Fibroblast of lung (primary cell): ENCODE measurements at places on chromosomes 2 and 18.

GRCh38 chr2:1750933-1751766 lies 6.8 kb upstream of the PXDN start:
- peak; percentile 87 for DNase-seq

DNA sequence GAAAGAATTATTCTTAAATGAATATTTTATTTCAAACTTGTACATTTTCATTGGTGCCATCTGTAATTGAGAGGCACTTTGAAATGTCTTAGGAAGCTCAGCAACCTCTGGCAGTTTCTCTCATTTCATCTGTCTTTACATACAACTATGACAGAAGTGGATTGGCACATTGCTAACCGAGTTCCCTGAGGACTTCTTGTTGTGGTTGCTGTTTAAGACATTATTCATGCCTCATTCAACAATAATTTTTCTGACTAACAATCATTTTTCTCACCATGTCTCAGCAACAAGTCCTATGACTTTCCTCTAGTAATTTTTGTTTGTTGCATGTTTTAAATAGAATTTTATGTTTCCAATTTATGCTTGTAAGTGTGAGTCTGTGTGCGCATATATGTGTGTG lies 284.0 kb upstream of the CWC22 start:
- peak; percentile 23 for DNase-seq

GRCh38 chr2:190701586-190701985 lies 52.7 kb downstream of the NAB1 start:
- no peak for DNase-seq

GRCh38 chr2:7992612-7993602 lies 688.9 kb upstream of the ID2 start:
- DNase-seq = no peak

DNA sequence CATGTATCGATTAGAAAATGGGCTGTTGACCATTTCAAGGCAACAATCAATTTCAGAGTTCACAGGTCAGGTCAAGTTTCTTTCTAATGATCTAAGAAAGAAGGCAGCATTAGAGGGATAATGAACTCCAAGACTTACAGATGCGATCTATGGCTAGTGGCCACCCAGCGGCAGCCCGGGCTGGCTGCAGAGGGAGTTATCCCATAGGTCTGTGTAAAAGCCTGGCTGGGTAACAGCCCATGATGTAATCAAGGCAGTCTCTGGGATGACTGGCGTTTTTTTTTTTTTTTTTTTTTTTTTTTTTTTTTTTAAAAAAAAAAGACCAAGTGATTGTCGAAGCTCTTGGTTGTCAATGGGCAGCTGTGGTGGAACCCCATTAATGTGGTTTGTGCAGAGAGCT lies 171.1 kb upstream of the SKOR2 start:
- no peak for DNase-seq

- no peak for DNase-seq
These were observed 109.5 kb downstream of the RNF144A start for GRCh38 chr2:7026742-7027141.

DNA sequence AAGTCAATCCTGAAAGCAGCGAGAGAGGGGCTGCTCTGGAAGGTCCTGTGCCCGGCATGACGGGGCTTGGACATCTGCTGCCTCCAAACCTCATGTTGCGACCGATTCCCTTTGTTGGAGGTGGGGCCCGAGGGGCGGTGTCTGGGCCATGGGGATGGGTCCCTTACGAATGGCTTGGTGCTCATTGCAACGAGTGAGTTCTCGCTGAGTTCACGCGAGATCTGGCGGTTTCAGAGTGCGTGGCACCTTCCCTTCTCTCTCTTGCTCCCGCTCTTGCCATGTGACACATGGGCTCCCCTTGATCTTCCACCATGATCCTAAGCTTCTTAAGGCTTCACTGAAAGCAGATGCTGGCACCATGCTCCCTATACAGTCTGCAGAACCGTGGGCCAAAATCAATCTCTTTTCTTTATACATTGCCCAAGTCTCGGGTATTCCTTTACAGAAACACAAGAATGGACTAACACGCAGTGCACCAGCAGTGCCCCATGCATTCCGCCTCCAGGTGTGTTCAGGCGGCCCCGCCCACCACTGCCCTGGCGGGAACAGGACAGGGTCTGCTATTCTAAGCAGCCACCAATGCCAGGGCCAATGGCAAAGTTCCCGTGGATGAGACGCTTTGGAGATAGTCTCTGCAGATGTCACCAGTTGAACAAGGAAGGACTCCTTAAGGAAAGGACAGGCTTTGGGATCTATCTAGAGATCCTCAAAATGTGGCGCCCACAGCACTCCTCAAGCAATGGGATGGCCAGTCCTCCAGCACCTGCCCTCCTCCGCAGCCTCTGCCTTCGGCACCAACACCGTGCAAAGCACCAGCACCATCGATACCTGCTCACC lies 63.4 kb downstream of the ZNF516 start:
- DNase-seq = no peak

DNA sequence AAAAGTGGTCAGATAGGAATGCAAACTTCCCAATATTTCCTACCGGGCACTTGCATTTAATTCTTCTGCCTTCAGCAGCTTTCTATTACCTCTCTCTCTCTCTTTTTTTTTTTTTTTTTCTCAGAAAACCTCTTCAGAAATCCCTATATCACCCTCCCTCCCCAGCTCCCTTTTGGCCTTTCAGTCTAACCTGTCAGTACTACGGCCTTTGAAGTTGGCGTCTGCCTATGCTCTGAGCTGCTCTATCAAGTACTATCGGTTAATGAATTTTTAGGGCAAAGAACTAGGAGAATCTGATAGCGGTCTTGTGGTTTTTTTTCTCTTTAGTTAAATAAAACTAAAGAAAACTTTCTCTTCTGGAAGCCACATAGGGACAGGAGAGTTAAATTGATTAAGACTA lies 122.4 kb upstream of the MAPRE2 start:
- no peak for DNase-seq

GRCh38 chr18:294566-294965 lies 26.7 kb upstream of the THOC1 start:
- DNase-seq = no peak

DNA sequence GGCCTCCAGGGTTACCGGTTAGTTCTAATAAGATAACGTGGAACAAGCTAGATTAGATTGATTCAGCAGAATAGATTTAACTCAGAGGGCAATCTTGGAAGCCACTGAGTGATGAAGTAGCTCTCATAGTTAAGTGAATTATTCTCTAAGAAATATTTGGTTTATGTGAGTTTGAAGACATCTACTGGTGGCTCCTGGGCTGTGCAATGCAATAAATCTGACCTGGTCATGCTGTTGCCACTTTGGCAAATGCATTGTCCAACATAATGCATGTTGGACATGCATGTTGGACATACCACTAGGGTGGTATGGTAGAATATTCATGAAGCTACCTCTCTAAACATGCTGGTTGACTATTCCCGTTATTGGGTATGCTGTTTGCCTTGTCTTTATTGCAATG lies 493.7 kb upstream of the VRK2 start:
- no peak for DNase-seq

GRCh38 chr2:2528846-2529245 lies 197.8 kb upstream of the MYT1L start:
- no peak for DNase-seq

GRCh38 chr2:54649633-54650032 lies 73.8 kb upstream of the EML6 start:
- no peak for DNase-seq

DNA sequence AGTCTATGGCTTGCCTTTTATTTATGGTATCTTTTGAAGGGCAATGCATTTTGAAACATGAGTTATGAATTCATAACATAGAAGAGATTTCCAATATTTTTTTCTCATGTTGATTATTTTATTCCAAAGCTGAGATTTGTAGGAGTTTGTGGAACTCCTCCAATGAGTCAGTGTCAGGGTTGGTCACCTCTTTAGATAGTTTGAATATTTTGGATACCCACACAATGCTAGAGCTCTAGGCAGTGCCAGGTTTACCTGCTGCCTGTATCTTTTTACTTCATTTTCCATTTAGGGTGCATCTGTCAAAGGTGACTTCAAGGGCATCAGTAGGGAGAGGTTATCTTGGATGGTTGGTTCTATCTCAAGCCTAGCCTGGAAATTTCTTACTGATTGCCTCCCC lies 152.7 kb downstream of the CERS6 start:
- DNase-seq = peak; percentile 50

DNA sequence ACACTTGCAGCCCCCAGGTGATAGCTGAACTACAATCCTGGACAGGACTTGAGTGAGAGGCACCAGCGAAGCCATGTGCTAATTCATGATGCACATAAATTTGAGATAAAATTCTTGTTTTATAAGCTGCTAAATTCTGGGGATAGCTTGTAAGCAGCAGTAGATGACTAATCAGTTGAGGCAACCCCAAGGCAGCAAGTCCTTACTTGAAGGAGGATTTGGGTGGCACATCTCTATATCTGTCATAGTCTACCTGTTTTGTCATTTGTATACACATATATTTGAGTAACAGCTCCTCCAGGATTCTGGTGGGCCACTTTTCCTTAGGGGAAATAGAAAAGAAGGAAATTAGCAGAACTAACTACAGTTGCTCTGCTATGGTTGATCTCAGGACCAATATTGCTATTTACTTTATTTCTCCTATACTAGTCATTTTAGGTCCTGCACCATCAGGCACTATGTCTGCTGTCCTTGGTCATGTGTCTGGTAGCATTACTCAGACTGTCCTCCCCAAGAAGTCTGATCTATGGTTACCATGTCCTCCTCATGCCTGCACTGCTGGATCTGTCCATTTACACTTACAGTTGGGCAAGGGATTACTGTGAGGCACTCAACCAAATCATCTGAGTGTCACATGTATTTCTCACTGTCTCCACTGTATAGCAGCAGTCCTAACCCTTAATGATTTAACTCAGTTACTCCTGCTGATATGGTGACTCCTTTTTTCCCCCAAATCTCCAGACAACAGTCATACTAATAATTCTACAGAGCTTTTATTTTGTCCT lies 436.0 kb upstream of the CWC22 start:
- no peak for DNase-seq

- DNase-seq = peak; percentile 85
These were observed 204.0 kb downstream of the PARD3B start for GRCh38 chr2:204749319-204749718.

GRCh38 chr2:223314811-223315210 lies 262.8 kb downstream of the KCNE4 start:
- DNase-seq = no peak

DNA sequence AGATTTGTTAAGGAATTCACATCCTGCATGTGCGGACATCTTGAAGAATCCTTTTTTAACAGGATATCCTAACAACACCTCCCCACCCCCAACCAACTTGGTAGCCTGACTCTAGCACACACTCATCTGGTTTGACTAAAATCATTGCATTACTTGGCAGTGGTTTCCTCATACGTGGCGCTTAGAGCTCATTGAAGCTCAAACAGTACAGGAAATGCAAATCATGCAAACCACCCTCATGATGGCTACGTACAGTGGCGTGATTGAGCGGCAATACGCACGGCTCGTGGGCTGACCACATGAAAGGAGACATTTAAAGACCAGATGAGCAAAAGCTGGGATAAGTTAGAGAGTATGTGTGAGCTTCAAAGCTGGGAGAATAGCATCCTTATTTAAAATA lies 336.2 kb downstream of the ZEB2 start:
- DNase-seq = peak; percentile 15

DNA sequence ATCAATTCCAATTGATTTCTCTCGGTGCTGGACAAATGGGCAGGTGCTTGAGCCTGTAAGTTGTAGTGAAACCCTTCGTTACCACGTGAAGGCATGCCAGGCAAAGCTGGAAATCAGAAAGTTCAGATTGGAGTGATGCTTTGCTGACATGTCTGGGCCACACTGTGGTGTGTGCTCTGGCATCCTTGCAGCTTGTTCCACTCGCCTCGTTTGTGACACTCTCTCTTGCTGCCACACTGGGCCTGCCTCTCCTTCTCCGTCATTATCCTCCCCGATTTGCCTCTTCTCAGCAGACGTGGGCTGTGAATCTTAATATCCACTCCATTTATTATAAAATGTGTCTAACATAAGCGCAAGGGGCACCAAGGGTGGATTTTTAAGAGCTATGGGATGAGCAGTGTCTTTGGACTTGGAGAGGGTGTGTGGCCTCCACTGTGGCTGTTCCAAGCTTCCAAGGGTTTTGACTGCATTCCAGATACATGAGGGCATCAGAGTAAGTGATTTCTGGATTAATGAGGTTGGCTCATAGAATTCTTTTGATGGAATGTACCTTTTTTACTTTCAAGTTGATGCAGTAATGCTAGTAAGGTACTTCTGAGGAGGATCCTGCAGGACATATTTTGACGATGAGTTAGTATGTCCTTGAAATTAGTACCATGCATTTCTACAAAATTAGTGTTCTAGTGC lies 238.8 kb downstream of the TPGS2 start:
- no peak for DNase-seq

- DNase-seq = peak; percentile 23
These were observed 63.9 kb upstream of the TANK start for GRCh38 chr2:161096336-161096735.

DNA sequence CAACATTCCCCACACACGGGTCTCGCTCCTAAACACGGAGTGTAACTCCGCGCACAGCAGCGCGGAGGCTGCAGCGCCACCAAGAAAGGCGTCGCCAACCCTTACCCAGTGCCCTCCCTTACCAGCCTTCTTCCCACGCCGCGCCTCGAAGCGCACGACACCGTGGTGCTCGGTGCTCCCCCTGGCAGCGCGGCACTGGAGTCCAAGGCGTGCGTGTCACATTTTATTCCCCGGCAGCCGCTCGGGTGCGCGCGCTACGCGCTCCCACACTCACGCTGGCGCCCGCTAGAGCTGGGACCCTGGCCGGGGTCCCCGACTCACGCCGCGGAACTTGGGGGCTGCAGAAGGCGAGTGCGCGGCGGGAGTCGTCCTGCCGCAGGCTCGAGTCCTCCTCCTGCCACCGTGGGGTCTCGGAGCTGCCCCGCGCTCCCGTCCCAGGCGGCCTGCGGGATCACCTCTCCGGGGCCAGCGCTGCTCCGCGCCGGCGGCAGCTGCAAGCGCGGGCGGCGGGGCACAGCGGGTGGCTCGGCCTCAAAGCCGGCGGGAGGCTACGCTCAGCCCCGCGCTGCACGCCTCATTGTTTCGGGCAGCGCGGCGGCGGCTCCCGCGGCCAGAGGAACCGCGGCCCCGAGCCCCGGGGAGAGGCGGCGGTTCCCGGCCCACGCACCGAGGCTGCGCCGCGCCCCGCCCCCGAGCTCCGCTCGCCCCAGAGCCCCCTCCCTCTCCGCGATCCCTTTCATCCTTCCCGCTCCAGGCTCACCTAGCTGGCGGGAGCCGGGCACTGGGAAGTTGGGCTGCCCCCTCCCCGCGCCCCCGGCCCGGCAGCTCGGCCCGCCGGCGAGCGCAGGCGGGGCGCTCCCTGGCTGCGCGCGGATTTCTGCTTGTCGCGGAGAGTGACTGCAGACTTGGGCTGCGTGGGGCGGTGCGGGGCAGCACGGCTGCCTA lies at the start of gene ST6GAL2:
ST6GAL2 (minus strand) TSS at position 197 of the 945 bp plus-strand sequence. CDS start 42,190 bp downstream, outside the sequence.
- peak; percentile 30 for DNase-seq
